ENCODE measurements at places on chromosomes 1 and 21.
A peak's percentile ranks its signal among the peaks of the same experiment; 100 is the strongest.

DNA sequence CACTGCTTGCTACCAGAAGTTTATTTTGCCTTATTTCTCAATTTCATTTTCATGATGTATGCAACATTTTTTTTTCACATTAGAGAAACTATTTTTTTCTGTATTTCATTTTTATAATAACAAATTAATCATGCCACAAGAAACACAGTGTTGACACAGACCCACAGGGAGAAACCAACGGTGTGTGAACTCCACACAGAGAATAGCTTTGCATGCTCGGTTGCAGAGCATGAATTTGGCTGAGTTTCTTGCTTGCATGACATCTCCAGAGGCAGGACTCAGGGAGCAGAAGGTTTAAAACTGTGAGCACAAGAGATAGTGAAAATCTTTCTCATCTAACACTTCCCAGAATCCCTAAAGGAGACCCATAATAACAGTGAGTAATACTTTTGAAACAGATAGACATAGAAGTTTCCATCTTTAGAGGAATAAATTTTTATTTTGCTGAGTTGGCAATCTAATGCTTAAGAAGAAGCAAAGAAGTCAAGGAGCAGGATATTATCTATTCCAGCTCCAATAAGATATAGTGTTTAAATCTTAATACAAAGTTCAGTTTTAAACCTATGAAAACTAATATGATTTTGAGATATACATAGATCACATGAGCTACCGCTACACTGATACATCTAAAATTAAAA lies 890.9 kb downstream of the MRPL39 start:
- DNase-seq, result no peak

DNA sequence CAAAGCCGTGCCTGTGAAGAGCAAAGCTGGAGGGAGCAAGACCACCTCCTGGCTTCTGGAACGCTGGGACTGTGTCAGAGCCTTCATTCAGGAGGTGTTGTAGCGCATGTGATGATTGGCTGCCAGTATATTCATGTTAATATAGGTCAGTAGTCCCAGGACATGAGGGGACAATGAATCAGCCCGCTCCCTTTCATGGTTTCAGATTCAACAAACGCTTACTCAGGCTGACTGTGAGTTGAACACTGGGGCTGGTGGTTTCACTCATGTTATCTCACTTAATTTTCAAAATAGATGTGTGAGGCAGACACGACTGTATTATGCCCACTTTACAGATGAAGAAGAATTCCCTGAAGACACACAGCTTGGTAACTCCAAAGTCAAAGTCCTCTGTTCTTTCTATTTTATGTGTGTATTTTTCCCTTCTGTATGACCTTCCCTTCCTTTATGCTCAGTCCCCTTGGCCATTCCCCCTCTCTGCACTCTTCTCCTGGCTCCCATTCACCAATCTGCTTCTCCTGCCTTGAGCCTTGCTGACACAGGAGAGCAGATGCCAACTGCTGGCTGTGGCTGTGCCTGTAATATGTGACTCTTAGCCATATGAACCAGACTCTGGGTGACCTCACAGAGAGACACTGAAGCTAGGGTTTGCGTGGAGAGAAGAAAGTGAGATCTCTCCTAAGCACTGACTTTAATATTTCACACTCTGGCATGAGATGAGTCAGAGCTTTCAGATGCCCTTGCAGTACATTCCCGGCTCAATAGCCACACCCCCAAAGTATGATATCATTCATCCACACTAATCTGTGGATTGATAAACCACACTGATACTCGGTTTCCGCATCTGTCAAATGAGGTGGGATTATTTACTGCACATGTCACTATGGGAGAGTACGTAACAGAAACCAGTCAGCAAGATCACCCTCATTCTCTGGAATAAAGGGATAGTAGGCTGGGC lies 31.4 kb upstream of the KIRREL1 start:
- DNase-seq, result no peak

DNA sequence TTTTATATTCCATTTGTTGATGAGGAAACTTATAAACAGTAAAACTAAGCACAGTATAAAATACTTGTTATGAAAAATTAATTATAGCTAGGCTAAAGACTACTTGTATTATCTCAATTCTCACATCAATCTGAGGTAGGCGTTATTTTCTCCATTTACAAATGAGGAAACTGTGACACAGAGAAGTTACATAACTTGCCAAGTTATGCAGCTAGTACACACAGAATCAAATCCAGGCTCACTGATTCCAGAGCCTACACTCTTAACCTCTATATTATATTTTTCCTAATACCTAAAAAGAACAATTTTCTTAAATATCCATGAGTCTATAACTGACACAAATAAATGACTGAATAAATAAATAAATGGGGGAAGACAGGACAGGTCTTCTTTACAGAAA lies 11.2 kb upstream of the VPS45 start:
- no peak for DNase-seq

DNA sequence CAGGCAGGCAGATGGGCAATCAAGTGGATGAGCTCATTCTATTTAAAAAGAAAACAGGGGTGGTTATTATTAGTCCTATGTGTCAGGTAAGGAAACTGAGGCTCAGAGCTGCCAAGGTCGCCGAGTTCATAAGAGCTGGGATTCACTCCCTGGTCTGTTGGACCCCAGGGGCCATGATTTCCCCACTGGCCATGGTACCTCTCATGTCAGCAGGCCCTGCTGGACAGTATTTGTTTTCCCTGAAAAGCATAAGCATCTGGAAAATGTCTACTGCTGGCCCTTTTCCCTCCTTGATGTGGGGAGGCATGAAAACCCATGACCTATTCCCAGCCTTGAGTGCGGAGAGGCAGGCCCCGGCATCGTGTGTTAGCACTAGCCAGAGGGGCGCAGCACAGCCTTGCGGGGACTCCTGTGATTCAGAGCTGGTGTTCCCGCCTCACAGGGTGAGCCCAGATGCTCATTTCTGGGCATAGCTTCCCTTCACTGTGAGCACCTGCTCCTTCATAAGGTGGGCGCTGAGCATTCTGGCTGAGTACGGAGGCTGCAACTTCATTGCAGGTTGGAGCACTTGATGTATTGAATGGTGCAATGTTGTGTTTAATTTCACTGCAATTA lies 617.5 kb downstream of the PTPRU start:
- no peak for DNase-seq

DNA sequence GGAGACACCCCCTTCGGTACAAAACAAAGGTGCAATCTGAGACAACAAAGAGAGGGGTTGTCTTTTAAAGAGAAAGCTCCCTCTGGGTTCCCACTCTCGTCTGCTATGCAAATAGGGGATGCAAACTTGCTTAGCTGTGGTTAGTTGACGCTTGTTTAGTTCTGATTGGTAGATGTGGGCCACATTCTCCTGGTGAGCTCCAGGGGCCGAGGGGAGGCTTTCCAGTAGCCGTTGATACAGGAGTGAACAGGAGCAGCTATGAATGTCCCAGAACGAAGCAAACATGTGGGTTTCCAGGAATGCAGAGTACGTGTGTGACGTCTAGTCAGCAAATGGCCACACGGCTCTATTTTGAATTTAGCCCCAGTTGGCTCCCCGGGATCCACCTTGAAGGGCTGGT lies 14.7 kb downstream of the TFF2 start:
- DNase-seq, result no peak

DNA sequence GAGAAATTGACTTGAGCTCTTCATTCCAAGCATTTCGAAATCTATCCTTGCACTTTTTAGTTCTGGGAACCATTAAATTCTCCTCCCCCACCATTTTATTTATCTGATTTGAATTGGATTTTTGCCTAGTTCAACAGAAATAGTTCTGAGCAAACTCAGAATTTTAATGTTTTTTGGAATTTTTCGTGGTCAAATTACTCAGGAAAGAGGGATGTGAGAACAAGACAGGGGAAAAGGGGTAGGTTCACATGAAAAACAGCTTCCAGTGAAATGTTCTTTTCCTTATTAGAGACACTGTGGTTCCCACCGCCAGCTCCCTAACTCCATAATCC lies 5.7 kb upstream of the ZNF697 start:
- DNase-seq, result no peak

- no peak for DNase-seq
Observed at GRCh38 chr1:226678701-226679100, 60.4 kb downstream of the ITPKB start.

GRCh38 chr1:98480271-98480670 lies 181.2 kb upstream of the SNX7 start:
- DNase-seq, result no peak

GRCh38 chr1:211606914-211607753 lies 28.2 kb upstream of the SLC30A1 start:
- DNase-seq, result no peak

DNA sequence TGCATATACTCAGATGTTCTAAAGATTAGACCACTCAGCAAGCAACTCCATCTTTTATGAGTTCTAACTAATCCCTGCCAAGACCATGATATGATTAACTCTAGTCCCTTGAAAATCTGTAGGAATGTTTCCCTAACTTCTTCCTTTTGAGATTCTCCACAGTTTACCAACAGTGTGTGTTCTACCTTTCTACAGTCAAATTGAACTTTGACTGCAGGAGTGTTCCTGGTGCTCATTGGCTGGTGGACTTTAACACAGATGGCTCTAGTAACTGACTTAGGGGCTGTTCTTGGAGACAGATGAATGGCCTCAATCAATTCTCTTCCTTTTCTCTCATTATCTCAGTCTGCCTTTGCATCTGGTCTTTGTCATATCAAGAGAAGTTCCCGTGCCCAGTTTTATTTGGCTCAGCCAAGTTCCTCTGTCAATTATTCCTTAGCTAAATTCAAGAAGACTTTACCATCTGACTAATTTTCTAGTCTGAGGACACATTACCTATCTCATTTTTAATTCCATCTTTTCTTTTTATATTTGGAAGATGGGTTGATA lies 643.9 kb upstream of the CAMK1G start:
- DNase-seq, result no peak

GRCh38 chr1:25562101-25562927 lies 18.9 kb downstream of the LDLRAP1 start:
- DNase-seq, result peak; percentile 51

- no peak for DNase-seq
Observed at GRCh38 chr1:66495495-66495894, 38.5 kb upstream of the SGIP1 start.

- DNase-seq, result peak; percentile 98
Observed at GRCh38 chr21:33324291-33325221, at the start of gene IFNAR1. Gene IFNAR1 (plus strand): TSS chr21:33324970. CDS start chr21:33325056, 86 bp downstream.

DNA sequence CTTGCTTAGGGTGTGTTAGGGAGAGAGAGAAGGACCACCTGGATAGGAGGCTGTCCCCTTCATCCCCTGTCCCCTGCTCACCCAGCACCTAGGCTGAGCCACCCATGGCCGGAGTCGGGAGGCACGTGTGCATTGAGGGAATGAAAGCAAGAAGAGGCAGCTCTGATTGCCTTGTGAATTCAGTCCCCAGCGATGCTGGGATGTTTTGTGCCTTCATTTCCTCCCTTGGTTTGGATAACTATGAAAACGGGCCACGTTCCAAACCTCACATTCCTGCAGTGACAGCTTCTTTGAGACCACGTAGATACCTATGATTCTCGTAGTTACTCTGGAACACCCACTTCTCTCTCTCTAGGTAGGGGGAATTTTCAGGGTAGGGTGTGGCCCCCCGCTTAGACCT lies 67.1 kb downstream of the MAN1C1 start:
- DNase-seq, result no peak

GRCh38 chr1:212641956-212642355 lies 33.4 kb downstream of the ATF3 start:
- no peak for DNase-seq

- no peak for DNase-seq
Observed at GRCh38 chr1:66778266-66778665, 22.8 kb downstream of the INSL5 start.

DNA sequence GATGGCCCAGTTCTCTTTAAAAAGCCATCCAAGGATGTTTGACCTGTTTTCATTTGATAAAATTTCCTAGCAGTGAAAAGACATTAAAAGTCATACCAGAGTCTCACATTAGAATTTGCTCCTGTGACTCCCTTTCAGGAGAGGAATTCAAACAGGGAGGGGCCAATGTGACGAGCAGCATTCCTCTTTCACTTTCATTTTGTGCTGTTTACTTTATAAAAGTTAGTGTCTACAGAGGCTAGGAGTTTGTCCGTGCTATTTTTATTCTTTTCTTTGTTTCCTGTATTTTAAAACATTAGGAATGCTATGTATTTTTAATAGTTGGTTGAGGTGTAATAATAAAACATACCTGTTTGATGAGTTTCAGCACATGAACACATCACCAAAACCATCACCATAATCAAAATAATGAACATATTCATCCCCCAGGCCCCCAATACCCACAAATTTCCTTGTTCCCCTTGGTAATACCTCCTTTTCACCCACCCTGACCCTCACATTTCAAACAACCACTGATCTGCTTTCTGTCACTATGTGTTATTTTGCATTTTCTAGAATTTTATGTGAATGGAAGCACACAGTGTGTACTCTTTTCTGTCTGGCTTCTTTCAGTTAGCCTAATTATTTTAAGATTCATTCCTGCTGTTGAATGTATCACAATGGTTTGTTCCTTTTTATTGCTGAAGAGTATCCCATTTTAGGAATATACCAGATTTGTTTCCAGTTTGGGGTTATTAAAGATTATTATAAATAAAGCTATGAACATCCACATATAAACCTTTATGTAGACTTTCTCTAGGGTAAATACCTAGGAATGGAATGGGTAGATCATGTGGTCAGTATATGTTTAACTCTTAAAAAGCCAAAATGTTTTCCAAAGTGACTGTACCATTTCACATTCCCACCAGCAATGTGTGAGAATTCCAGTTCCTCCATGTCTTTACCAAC lies 129.5 kb downstream of the TENT5C start:
- DNase-seq, result no peak

- DNase-seq, result no peak
Observed at GRCh38 chr1:48442864-48443619, 29.0 kb downstream of the SPATA6 start.

DNA sequence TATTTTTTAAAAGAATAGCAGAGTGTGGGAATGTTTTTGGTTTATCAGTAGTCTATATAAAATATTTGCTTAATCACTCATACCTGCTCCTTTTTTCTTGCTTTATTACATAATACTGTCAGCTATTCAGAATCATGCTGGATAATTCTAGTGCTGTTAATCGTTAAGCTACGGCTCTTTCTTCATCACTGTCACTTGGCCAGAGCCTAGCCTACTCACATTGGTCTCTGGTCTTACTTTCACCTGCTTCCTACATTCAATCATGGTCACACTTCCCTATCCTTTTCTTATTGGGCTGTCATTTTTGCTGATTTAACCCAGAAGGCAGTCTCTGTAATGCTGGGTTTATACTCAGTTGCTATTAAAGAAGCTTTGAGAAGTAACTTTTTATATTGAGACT lies 2.5 kb downstream of the KLHL20 start:
- DNase-seq, result no peak

DNA sequence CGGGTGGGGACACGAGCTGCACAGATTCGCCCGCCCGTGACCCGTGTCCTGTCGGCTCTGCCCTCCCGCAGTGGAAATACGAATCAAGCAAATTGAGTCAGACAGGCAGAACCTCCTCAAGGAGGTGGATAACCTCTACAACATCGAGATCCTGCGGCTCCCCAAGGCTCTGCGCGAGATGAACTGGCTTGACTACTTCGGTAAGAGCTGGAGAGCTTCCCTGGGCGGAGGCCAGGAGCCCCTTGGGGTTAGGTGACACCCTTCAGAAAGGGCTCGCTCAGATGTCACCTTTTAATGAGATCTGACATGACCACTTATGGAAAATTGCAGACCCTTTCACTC lies 489 bp downstream of the CDCA8 start:
- DNase-seq, result no peak

All from stimulated activated CD8-positive, alpha-beta memory T cell treated with anti-CD3 and anti-CD28 coated beads, Interleukin-7, amount 100 ng/mL, for 1 hour (primary cell).